Stimulated activated naive CD4-positive, alpha-beta T cell treated with Interleukin-2 at 50 U/mL for 16 hours (primary cell): ENCODE measurements at places on chromosomes 5 and 9.

GRCh38 chr9:72356041-72356582 lies 8.9 kb downstream of the ZFAND5 start:
- no peak for DNase-seq

DNA sequence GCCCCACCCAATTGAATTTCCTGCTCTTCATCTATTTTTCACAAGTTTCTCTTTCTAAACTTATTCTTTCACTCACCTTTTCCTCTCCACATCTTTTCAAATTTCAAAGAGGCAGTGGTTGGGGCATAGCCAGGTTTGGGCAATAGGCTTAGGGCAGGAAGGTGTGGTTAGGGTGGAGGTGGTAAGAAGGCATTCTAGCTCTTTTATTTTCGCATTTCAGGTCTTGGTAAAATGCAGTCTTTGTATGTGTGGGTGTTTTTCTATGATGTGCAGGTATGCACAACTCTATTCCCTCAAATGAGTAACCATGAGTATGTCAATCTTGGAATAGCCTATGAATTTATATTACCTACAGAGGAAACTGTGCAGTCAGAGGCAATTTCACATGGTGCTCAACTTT lies 129.8 kb upstream of the IFNE start:
- peak; percentile 16 for DNase-seq

DNA sequence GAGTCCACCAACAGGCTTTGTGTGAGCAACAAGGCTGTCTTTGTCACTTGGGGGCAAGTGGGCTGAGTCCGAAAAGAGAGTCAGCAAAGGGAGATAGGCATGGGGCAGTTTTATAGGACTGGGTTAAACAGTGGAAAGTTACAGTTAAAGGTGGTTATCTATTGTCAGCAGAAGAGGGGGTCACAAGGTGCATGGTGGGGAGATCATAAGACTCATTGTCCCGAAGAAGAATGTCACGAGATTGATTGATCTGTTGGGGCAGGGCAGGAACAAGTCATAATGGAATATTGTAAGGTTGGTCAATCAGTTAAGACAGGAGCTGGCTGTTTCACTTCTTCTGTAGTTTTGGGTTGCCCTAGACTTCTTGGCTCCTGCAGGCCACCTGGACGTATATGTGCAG lies 7.6 kb upstream of the HMGCS1 start:
- DNase-seq, result no peak

DNA sequence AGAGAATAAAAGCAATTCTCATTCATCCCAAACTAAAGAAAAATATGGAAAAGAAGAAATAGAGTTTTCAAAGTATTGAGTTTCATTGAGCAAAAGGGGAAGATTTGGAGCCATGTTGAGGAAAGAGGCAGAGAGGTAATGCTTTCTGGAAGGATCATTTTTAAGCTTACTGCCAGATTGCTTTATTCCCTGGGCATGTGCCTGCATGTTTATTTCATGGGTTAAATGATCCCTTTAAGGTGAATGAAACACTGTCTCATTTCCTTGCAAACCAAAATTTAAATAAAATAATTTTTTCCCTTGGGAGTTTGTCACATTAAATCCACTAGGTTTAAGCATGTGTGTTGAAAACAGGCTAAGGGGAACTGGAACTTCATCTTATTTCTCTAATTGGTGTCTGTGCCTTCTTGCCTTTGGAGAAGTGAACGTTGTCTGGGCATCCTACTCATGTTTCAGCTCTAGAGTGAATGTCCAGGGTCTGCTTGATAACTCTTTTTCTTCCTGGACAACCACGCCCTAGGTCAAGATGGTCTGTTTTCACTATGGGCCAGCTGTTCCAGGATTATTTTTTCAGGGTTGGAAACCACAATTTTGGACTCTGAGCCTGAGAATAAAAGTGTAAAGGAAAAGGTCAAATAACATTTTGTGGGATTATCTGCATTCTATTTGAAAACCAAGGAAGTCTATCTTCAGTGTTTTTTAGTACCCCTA lies 114.1 kb upstream of the ELL2 start:
- DNase-seq, result no peak

GRCh38 chr5:59711310-59711709 lies 182.2 kb downstream of the PDE4D start:
- no peak for DNase-seq

- no peak for DNase-seq
Measured at GRCh38 chr5:136484808-136485325, 119.5 kb upstream of the TRPC7 start.

DNA sequence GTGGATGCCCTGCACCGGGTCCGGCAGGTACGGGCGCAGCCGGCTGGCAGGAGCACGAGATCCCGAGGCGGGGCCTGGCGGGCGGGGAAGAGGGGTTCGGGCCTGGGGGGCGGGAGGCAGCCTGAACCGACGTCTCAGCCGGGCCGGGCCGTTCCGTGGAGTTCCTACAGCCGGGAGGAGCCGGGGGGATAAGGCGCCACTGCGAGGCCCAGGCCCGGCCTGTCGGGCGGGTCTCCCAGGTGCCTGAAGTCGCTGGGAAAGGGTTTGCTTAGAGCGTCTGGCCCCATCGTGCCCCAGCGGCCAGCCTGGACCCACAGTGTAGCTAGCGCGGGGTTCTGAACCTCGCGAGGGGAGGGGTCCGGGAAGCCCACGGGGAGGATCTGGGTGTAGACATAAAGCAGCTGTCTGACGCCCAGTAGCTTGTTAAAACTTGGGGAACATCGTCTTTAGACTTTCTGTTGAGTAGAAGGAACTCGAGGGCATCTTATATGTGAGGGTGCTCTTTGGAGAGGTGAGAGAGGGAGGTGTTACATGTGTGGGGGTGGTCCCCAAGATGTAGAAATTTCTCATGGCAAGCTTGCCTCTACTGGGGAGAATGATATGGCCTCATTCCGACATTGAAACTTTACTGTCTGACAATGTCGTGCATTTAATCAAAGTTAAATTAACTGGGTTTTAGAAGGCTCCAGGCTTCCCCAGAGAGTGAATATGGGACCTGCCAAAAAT lies 524 bp downstream of the FUBP3 start:
- no peak for DNase-seq

DNA sequence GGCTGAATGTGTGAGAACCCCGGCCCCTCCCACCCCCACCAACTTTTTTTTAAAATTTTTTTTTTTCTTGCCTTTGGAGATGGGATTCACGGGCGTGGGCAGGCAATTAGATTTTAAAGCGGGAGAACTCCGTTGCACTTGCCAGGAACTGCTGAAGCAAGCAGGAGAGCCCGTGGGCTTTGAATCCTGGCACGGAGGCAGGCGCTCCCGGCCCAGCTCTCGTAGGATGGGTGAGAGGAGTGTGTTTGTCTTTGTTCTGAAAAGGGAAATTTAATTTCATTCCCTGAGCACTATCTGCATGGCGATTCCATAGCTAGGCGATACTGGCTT lies 54.3 kb upstream of the BOD1 start:
- no peak for DNase-seq

DNA sequence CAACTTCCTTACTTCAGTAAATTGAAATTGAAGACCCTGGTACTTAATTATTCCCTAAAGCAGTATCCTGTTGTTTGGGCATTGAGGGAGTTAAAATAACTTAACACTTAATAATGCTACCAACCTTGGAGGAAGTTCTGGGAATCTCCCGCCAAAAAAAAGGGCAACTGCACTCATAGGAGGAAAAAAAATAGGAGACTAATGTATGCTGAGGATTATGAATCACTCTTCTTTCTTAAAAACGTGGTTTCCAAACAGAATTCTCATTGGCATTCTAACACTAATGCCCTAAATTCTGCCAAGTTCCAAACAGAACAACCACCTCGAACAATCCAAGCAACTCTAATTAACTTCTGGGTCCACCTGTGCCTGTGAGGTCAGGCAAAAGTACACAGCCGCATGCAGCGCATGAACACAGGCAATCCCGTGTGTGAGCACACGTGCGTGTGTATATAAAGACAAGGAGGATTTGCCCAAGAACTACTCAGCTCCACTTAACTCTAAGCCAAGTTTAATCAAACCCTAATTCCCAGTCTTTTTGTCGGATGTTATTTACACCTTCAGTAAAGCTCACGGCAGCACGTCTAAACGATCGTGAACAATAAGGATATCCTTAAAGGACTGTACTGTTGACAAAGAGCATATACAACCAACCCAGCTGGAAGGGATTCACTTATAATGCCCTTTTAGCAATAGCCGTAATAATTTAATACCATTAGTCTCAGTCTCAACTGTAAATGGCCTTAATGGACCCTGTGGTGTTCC lies 78.4 kb downstream of the EBF1 start:
- no peak for DNase-seq

- no peak for DNase-seq
Measured at GRCh38 chr9:89837162-89837933, 232.5 kb downstream of the GADD45G start.

DNA sequence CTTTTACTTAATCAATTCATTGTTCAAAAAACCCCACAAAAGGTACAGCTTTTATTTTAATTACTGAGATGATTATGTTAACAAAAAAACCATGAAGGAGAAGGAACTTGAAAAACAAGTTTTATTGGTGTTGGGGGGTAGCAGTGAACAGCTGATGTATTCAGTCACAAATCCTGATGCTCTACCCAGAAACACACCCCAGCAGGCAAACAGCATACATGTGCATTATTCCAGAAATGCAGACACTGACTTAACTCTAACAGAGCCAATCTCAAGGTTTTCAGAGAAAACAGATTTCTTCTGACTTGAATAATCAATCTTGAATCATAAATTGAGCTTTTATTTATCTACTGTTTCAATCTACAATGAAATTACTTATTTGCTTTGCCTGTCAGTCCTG lies 175.2 kb downstream of the ZSWIM6 start:
- DNase-seq, result no peak

GRCh38 chr9:38274800-38275199 lies 117.7 kb upstream of the ALDH1B1 start:
- no peak for DNase-seq

DNA sequence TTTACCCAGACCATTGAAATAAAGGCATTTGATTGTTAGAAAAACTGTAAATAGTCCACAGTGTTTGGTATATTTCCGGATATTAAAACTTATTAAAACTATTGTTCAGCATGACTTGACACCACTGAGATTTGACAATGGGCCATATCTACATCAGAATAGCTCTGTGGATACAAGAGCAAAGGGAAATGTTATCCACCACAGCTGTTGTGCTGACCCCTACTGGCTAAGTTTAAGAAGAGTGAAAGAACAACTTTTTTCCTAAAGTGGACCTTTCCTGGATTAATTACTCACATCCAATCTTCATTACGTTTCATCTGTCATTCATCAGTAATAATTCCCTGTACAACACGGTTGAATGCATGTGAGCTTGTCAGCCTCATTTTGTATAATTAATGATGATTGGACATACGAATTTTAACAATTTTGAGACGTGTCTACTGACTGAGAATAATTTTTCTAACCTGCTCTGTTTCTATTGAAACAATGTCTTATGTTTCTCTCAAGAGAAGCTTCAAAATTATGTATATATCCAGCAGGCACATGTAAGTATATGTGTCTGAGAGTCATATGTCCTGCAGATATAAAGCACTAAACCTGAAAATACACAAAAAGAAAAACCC lies 1952.6 kb downstream of the MAT2B start:
- no peak for DNase-seq

- no peak for DNase-seq
Measured at GRCh38 chr5:52255308-52255707, 532.4 kb upstream of the ITGA1 start.

- DNase-seq, result no peak
Measured at GRCh38 chr5:146001544-146002190, 65.3 kb downstream of the SH3RF2 start.

GRCh38 chr5:168370831-168371230 lies 79.4 kb downstream of the WWC1 start:
- no peak for DNase-seq

GRCh38 chr5:167271081-167271480 lies 1020.4 kb upstream of the WWC1 start:
- no peak for DNase-seq

- peak; percentile 8 for DNase-seq
Measured at GRCh38 chr9:131546336-131547084, 1.2 kb downstream of the PRRT1B start.

DNA sequence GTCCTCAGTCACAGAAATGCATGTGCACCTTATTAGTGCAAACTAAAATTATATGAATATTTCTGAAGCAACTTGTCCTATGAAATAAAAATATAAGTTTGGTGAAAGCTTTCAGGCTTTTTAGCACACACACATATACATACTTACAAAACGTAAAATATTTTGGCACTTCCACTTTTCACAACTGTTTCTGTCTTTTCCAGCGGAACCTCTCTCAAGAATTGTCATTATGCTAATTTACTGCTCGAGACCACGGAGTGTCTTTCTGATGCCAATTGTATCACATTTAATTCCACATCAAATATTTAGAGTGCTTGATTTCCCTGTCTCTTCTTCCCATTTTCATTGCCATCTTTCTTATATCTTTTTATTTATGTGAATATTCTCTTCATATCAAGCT lies 100.4 kb downstream of the MEF2C start:
- DNase-seq, result no peak

- DNase-seq, result no peak
Measured at GRCh38 chr9:73916016-73916673, 581.0 kb upstream of the RORB start.

- DNase-seq, result no peak
Measured at GRCh38 chr9:110029429-110029955, 178.5 kb downstream of the C9orf152 start.

DNA sequence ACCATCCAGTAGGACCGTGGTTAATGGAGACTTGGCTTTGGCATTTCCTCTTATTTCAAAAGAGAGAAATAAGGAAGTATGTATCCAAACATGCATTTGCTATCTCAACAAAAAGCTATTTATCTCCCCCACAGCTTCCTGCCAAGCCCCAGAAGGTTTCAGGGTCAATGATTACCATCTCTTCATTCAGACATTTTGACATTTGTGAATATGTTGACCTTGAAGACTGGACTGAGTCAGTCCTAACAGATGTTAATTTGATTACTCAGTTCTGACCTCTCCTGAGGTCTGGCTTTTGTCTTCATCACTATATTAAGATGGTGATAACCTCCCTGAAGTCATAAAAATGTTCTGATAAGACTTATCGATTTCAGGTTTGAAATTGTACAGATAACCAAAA lies 479.4 kb downstream of the AGTPBP1 start:
- no peak for DNase-seq

GRCh38 chr5:6950860-6951259 lies 237.6 kb downstream of the TENT4A start:
- no peak for DNase-seq
